ENCODE measurements at places on chromosomes 5 and 9.

GRCh38 chr9:108645520-108645919 lies 210.3 kb downstream of the ACTL7B start:
- no peak for DNase-seq

- no peak for DNase-seq
These were observed 54.3 kb upstream of the ANKRD33B start for GRCh38 chr5:10509575-10509974.

DNA sequence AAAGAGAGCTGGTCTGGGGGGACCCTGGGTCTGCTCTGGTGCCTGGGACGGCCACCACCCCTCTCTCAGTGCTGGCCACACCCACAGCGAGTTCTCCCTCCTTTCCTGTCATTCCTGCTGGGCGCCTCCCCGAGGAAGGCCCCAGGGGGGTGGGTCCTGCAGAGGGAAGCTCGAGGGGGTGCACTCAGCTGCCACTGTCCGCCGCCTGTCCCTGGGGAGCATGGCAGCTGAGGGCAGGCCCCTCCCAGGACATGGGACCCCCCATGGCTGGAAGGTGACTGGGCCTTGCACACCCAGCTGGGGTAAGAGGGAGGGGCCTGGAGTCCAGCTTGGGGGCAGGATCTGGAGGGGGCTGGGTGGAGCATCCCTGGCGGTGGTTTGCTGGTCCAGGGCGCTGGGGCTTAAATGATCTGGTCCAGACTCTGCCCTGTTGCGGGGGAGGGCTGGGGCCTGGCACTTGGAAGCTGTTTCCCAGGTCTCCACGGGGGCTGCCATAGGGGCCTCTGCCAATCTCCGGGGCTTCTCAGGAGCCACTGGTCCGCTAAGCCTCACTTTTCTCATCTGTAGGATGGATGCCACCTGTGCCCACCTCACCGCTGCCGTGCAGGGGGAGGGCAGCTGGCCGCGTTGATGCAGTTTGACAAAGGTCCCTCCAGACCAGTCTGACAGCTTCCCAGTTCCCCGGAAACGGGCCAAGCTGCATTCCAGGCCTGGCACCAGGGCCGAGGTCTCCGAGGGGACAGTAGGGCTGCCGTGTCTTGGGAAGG lies 6.0 kb upstream of the SLC2A6 start:
- no peak for DNase-seq

GRCh38 chr5:31811210-31811609 lies 172.3 kb downstream of the PDZD2 start:
- DNase-seq = no peak

- no peak for DNase-seq
These were observed 1005.7 kb downstream of the DTWD2 start for GRCh38 chr5:117982691-117983090.

DNA sequence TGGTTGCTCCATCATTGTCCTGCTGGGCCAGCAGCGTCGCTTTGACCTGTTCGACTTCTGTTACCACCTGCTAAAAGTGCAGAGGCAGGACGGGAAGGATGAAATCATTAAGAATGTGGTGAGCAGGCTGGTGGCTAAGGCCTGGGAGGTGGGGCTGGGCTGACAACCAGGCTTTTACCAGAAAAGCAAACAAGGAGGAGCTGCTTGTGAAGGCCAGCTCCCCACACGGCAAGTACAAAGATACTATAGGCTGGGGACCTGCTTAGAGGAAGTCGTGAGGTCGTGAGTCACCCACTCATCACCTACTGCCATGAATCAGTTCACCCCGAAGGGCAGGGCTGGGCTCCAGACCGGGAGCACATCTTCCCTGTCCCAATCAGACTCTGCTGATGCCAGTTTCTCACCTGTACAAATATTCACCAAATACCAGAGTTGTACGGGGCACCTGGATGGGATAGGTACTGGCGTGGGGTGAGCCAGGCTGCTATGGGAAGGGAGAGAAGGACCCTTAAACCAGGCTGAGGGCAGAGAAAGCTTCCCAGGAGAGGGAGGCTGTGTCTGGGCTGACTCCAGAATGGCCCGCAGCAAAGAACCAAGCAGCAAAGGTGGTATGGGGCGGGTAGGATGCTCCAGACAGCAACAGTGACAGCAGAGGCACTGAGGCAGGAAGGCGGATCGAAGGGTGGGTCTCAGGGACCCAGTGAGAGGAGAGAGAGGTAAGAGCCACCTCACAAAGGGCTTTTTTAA lies 69.3 kb upstream of the NIPAL4 start:
- peak; percentile 75 for DNase-seq

- no peak for DNase-seq
These were observed 293.4 kb upstream of the PTGER4 start for GRCh38 chr5:40386289-40386688.

- DNase-seq = no peak
These were observed 97.3 kb downstream of the PAPPA start for GRCh38 chr9:116250891-116251290.

DNA sequence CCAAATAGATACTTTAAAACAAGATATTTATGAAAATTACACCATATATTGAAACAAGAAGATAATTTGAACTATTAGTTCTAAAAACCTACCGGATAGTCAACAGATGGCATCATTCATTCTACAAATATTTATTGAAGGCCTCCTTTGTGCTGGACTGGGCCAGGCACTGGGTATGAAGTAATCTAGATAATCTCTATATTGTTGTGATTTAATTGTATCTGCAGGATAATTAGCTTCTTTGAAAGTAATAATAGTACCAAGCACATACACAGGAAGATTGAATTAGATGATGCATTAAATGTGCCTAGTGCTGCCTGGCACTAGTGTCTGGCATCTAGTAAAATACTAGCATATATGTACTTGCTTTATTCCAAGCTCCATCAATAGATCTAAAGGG lies 735.2 kb upstream of the DMAC1 start:
- DNase-seq = no peak

DNA sequence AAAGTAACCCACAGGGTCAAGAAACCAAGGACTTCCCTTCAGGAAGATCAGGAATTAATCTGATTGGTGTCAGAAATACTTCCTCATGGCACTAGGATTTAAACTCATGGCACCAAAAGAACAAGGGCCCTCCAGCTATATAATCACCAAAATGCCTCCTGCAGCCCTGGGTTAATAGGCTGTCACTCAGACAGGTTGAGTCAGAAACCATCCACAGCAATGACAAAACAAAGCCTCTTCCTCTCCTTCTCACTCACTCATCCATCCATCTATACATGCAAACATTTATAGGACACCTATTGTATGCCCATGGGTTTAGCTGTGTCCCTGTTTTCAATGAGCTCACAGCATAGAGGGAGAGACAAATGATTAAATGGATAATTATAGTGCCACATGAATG lies 62.5 kb upstream of the SPOCK1 start:
- DNase-seq = no peak

DNA sequence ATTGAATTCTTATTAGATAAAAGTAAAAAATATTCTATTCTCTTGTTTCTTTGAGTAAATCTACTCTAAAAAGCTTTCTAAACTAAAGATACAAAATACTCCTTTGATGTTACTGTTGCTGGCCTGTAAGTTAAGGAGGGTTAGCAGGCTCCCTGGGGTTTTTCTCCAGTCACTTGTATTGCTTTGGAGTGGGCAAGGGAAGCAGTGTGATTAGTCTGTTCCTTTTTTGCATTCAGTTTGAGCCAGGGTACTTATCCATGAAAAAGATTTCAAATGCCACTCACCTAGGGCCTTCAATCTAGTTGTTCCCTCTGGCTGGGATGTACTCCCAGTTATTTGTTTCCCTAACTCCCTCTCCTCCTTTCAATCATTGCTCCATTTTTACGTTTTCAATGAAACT lies 256.2 kb upstream of the SMC2 start:
- DNase-seq = no peak

- no peak for DNase-seq
These were observed 24.7 kb downstream of the SLC1A3 start for GRCh38 chr5:36631154-36631553.

GRCh38 chr5:9058161-9058560 lies 487.7 kb downstream of the SEMA5A start:
- DNase-seq = no peak

- DNase-seq = no peak
These were observed 442.0 kb upstream of the MEF2C start for GRCh38 chr5:89324990-89325389.

GRCh38 chr5:103373597-103374472 lies 115.3 kb downstream of the MACIR start:
- DNase-seq = no peak

DNA sequence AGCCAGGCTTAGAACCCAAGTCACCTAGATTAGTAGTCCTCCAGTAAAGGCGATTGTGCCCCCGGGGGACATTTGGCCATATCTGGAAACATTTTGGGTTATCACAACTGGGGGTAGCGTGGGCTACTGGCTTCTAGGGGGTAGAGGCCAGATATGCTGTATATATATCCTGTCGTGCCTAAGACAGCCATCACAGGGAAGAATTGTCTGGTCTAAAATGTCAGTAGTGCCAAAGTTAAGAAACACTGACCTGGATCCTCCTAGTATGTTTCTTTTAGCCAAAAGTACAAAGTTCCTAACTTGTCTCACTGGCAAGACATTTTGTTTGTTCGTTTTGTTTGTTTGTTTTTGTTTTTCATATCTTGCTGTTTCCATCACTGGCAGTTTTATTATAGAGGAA lies 13.8 kb downstream of the RABEPK start:
- no peak for DNase-seq

DNA sequence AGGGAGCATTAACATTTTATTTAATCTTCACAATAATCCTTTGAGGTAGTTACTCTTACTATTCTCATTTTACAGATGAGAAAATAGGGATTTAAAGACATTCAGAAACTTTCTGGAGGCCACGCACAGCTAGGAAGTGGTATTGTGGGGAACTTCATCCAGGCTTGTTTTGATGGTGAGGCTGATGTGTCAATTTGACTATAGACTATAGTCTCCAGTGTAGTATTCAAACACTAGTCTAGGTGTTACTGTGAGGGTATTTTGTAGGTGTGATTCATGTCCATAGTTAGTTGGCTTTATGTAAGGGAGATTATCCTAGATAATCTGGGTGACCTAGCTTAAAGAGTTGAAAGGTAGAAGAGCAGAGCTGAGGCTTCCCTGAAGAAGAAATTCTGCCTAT lies 54.1 kb upstream of the ELL2 start:
- DNase-seq = no peak

DNA sequence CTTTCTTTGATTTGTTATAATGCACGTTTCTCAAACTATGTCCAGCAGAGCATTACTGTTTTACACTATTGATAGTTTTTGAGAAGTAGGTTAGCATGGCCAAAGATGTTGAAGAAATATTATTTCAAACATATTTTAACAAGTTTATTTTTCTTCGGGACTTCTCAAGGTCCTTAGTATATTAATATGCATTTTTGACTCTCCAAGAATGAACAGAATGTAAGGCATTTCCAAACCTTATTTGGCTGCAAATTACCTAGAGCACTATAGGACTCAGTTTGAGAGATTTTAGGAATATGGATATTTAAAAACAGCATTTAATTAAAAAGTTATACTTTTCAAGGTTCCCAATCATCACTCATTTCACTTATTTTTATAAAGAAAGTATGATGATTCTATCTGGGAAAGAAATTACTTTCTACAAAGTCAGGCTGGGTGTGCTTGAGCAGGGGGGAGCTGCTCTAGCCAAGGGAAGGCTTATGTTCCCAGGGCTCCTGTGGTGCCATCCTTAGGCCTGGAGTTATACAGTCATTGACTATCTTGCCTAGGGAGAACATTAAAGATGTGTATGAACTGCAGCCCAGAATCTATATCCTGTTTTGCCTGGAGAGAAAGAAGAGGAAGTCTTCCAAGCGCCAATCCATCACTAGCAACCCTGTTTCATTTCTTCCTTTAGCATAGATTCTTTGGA lies 27.6 kb upstream of the NREP start:
- no peak for DNase-seq

DNA sequence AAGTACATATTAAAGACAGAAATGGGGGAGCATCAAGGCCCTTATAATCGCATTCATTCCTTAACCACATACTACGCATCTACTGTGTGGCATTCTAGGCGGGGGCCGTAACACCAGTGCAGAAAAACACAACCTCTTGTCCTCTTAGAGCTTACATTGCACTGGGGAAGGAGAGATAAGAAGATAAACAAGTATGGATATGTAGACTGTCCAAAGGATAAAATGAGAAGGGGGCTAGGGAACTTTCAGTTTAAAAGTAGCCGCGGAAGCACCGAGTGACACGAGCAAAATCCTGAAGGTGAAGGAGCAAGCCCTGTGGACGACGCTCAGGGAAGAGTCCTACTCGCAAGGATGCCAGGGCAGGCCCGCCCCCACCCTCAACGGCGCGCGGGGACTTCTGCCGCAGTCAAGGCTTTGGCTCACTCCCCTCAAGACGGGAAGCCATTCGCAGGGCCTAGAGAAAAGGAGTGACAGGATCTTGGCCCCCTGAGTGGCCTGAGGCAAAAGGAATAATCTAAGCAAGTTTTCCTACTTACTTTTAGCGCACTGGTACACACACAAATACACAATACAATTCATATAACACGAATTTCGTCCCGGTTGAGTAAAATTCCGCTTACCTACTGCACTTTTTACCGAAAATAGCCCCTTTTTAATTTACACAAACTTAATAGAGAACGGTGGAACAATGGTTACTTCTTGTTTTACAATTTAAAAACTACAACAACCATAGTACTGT lies 1.3 kb upstream of the NIPBL start:
- peak; percentile 26 for DNase-seq

DNA sequence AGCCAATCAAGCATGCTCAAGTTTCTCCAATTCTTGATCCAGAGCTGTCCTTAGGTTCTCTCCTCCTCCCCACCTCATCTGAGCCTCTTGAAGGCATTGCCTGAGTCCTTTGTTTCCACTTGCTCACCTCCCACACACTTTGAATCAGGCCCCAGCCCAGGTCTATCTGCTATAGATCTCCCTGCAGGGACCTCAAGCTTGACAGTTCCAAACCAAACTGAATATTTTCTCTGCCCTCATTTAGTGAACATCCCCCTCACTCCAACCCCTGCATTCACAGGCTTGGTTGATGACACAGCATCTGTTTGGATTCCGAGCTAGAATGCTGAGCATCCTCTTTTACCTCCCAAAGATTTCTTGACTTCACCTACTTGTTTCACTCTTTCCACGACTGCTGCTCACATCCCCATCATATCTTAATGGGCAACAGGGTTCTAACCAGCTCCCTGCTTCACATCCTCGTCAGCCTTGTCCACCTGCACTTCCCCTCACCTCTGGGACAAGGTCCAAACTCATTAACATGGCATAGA lies 474.5 kb downstream of the ZSWIM6 start:
- no peak for DNase-seq

- DNase-seq = no peak
These were observed 242.4 kb upstream of the PCSK5 start for GRCh38 chr9:75648034-75648433.

- no peak for DNase-seq
These were observed 563.2 kb downstream of the NR2F1-AS1 start for GRCh38 chr5:93017849-93018248.

Measured in stimulated activated CD4-positive, alpha-beta T cell treated with anti-CD3 and anti-CD28 coated beads, Interleukin-15, amount 100 ng/mL, for 48 hours (primary cell).